Mammary epithelial cell (primary cell): ENCODE measurements at places on chromosomes 3 and 15. TPM values are rescaled to one million over a fixed set of nuclear protein-coding genes. Genes with fewer than 3 reads are reported as not detected.

HYKK gene
- 3.7 TPM for polyA plus RNA-seq

MESP2 gene
- polyA plus RNA-seq, result 0.10 TPM

CCDC13 gene
- polyA plus RNA-seq, result 0.15 TPM

STAG1 gene
- polyA plus RNA-seq, result 7.0 TPM

MNS1 gene
- polyA plus RNA-seq, result 0.41 TPM

DNASE1L3 gene
- not detected for polyA plus RNA-seq

PKM gene
- 3,498 TPM for polyA plus RNA-seq

THRB gene
- 4.0 TPM for polyA plus RNA-seq

RTP3 gene
- not detected for polyA plus RNA-seq

TMEM212 gene
- not detected for polyA plus RNA-seq

MYL3 gene
- not detected for polyA plus RNA-seq

ZPLD1 gene
- polyA plus RNA-seq, result 0.82 TPM

STXBP5L gene
- not detected for polyA plus RNA-seq

CDHR4 gene
- polyA plus RNA-seq, result not detected

CAMP gene
- polyA plus RNA-seq, result 7.7 TPM

AP3B2 gene
- polyA plus RNA-seq, result 9.4 TPM

INSYN1 gene
- polyA plus RNA-seq, result 0.03 TPM

PLAAT1 gene
- 2.0 TPM for polyA plus RNA-seq

CASR gene
- not detected for polyA plus RNA-seq

SMCO1 gene
- polyA plus RNA-seq, result not detected

PLCH1 gene
- polyA plus RNA-seq, result 0.42 TPM

SLC27A2 gene
- polyA plus RNA-seq, result 0.42 TPM

RPS27L gene
- polyA plus RNA-seq, result 113 TPM

IP6K2 gene
- 94.7 TPM for polyA plus RNA-seq

NSUN3 gene
- 2.0 TPM for polyA plus RNA-seq

LRTM1 gene
- not detected for polyA plus RNA-seq

CCK gene
- 0.99 TPM for polyA plus RNA-seq

IL17RC gene
- 12.8 TPM for polyA plus RNA-seq

PLA2G4F gene
- 0.17 TPM for polyA plus RNA-seq

XIRP1 gene
- polyA plus RNA-seq, result not detected

SH2D7 gene
- not detected for polyA plus RNA-seq

ATP10A gene
- not detected for polyA plus RNA-seq

CPN2 gene
- not detected for polyA plus RNA-seq

COL6A6 gene
- polyA plus RNA-seq, result not detected

GOLGA6A gene
- polyA plus RNA-seq, result not detected

ZIC1 gene
- polyA plus RNA-seq, result not detected

ZNF717 gene
- polyA plus RNA-seq, result 5.0 TPM

GOLGA8O gene
- 0.17 TPM for polyA plus RNA-seq

SLMAP gene
- polyA plus RNA-seq, result 31.9 TPM

MINAR1 gene
- 0.06 TPM for polyA plus RNA-seq

SNX22 gene
- polyA plus RNA-seq, result 0.05 TPM

ANKUB1 gene
- 0.15 TPM for polyA plus RNA-seq

ISLR gene
- 0.08 TPM for polyA plus RNA-seq

FBXW12 gene
- not detected for polyA plus RNA-seq

LRRK1 gene
- 7.7 TPM for polyA plus RNA-seq
